ENCODE measurements at places on chromosomes 4 and X. TPM values are rescaled to one million over a fixed set of nuclear protein-coding genes. Genes with fewer than 3 reads are reported as not detected.

CLCN4 gene
- total RNA-seq, result 5.6 TPM

DNA sequence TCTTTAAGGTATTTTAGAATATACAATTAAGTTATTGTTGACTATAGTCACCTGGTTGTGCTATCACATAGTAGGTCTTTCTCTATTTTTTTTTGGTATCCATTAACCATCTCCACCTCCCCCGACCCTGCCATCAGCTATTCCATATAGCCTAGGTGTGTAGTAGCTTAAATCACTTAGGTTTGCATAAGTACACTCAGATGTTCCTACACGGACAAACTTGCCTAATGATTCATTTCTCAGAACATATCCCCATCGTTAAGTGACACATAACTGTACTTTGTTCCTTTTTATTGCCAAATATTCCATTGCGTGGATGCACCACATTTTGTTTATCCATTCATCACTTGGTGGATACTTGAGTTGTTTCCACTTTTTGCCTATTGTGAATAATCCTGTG is 67.9 kb downstream of the SLAIN2 start:
- no peak for DNase-seq
- H3K4me1 ChIP-seq, result no peaks in the 10 kb centered on the region
- peaks cover 8% of the 10 kb centered on the region for H3K36me3 ChIP-seq
- H3K27me3 ChIP-seq, result no peaks in the 10 kb centered on the region

DNA sequence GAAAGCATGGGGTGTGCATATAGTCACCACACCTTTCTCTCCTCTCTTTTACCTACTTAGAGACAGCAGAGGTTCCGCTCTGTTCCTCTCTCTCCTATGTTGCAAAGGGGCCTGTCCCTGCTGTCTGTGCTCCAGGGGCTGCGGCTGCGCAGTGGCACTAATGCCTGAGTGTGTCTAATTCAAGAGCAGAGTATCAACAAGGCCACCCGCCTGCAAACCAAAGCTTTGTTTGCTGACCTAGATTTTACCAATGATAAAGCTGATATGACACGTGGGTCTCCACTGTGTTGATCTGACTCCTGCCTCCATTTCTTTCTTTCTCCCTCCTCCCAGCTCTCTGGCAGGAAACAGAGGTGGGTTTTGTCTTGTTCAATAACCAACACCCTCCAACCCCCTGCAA is 74.9 kb downstream of the NSG1 start:
- H3K27me3 ChIP-seq, result no peaks in the 10 kb centered on the region
- DNase-seq, result no peak
- no peaks in the 10 kb centered on the region for H3K4me1 ChIP-seq
- H3K4me3 ChIP-seq, result no peak overlapping the region

TCEAL7 gene
- 12.2 TPM for total RNA-seq

USP26 gene
- not detected for total RNA-seq

DNA sequence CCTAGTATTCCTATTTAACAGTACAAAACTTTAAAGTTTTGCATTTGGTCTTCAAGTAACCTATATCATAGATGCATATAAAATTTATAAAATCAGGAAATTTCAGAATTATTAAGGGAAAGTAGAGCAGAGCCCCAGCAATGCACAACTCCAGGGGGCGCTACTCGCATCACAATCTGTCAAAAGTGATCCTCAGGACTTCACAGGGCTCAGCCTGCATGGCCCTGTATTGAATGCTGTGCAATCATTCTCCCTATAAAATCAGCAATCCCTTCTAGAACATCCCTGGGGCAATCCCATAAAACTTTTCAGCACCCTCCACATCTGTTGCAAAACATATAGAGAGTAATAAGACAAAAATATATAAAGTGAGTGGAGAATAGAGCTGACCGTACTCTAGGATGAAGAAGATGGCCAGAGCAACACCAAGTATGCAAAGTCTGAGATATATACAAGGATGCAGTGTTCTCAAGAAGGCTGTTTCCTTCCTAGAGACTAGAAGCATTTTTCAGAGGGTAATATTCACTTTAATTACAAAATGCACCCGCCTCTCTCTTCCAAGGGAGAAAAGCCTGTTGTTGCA is 12.5 kb upstream of the PPARGC1A start:
- no peaks in the 10 kb centered on the region for H3K27me3 ChIP-seq
- no peak for DNase-seq
- H3K4me1 ChIP-seq, result no peaks in the 10 kb centered on the region
- no peak overlapping the region for H3K27ac ChIP-seq
- no peaks in the 10 kb centered on the region for H3K36me3 ChIP-seq
- no peak overlapping the region for H3K4me3 ChIP-seq

GRCh38 chr4:158327525-158327924 is 117.2 kb downstream of the TMEM144 start:
- no peak for DNase-seq
- no peaks in the 10 kb centered on the region for H3K27me3 ChIP-seq
- no peaks in the 10 kb centered on the region for H3K4me1 ChIP-seq
- H3K27ac ChIP-seq, result no peak overlapping the region
- no peaks in the 10 kb centered on the region for H3K36me3 ChIP-seq
- H3K4me3 ChIP-seq, result no peak overlapping the region

- H3K27me3 ChIP-seq, result no peaks in the 10 kb centered on the region
- peak overlapping the region; percentile 16 for H3K27ac ChIP-seq
- H3K4me1 ChIP-seq, result peaks cover 9% of the 10 kb centered on the region
- no peaks in the 10 kb centered on the region for H3K36me3 ChIP-seq
Measured at GRCh38 chr4:169659716-169660670, 39.6 kb downstream of the CLCN3 start.

LRCH2 gene
- 5.4 TPM for total RNA-seq

- H3K4me1 ChIP-seq, result no peaks in the 10 kb centered on the region
- H3K27me3 ChIP-seq, result no peaks in the 10 kb centered on the region
- H3K4me3 ChIP-seq, result no peak overlapping the region
- DNase-seq, result no peak
- no peak overlapping the region for H3K27ac ChIP-seq
Measured at GRCh38 chr4:76923619-76924357, 25.8 kb upstream of the SEPTIN11 start.

MAP3K15 gene
- total RNA-seq, result 0.56 TPM

CENPVL2 gene
- total RNA-seq, result not detected

GRCh38 chr4:66294638-66295037 is 624.3 kb upstream of the EPHA5 start:
- no peaks in the 10 kb centered on the region for H3K27me3 ChIP-seq
- no peak overlapping the region for H3K27ac ChIP-seq
- H3K4me1 ChIP-seq, result no peaks in the 10 kb centered on the region
- DNase-seq, result no peak
- no peak overlapping the region for H3K4me3 ChIP-seq

- no peaks in the 10 kb centered on the region for H3K36me3 ChIP-seq
- DNase-seq, result no peak
- no peak overlapping the region for H3K4me3 ChIP-seq
- H3K27me3 ChIP-seq, result no peaks in the 10 kb centered on the region
- peaks cover 41% of the 10 kb centered on the region for H3K4me1 ChIP-seq
- H3K27ac ChIP-seq, result no peak overlapping the region
Measured at GRCh38 chrX:154381271-154381670, 2.2 kb downstream of the EMD start.

GRCh38 chr4:78020677-78021076 is 36.4 kb upstream of the FRAS1 start:
- H3K27ac ChIP-seq, result no peak overlapping the region
- no peak overlapping the region for H3K4me3 ChIP-seq
- H3K36me3 ChIP-seq, result no peaks in the 10 kb centered on the region
- no peaks in the 10 kb centered on the region for H3K4me1 ChIP-seq
- DNase-seq, result no peak

- no peaks in the 10 kb centered on the region for H3K27me3 ChIP-seq
- DNase-seq, result no peak
- peaks cover 6% of the 10 kb centered on the region for H3K4me1 ChIP-seq
- H3K27ac ChIP-seq, result peak overlapping the region; percentile 52
Measured at GRCh38 chr4:184267673-184268583, 50.3 kb upstream of the ENPP6 start.

DNA sequence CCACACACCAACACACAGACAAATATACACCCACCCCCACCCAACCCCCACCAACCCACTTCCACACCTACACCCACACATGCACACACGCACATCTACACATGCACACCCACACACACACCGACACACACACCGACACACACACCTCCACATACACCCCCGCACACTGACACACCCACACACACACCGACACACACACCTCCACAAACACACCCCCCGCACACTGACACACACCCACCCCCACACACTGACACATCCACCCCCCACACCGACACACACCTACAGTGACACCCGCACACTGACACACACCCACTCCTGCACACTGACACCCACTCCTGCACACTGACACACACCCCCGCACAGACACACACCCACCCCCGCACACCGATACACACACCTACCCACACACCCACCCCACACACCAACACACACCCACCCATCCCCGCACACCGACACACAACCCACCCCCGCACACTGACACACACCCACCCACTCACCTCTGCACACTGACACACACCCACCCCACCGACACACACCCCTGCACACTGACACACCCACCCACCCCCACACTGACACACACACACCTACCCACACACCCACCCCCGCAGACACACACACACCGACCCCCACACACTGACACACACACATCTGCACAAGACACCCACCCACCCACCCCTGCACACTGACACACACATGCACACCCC is 31.1 kb downstream of the FGFRL1 start:
- H3K4me1 ChIP-seq, result peaks cover 76% of the 10 kb centered on the region
- DNase-seq, result no peak

TMSB15C gene
- total RNA-seq, result 3.9 TPM

- H3K27me3 ChIP-seq, result peaks cover 15% of the 10 kb centered on the region
- peaks cover 17% of the 10 kb centered on the region for H3K4me1 ChIP-seq
- no peak overlapping the region for H3K27ac ChIP-seq
- DNase-seq, result no peak
Measured at GRCh38 chr4:112515198-112516065, 548 bp downstream of the NEUROG2 start.

ARR3 gene
- not detected for total RNA-seq

GRCh38 chrX:1462596-1463251 is 10.0 kb upstream of the ASMTL start:
- H3K27ac ChIP-seq, result no peak overlapping the region
- no peaks in the 10 kb centered on the region for H3K27me3 ChIP-seq
- no peak overlapping the region for H3K4me3 ChIP-seq
- no peaks in the 10 kb centered on the region for H3K4me1 ChIP-seq

GRCh38 chr4:99885063-99885664 is 9.1 kb downstream of the LAMTOR3 start:
- no peak overlapping the region for H3K27ac ChIP-seq
- peaks cover 13% of the 10 kb centered on the region for H3K36me3 ChIP-seq
- H3K27me3 ChIP-seq, result no peaks in the 10 kb centered on the region
- no peak for DNase-seq
- no peak overlapping the region for H3K4me3 ChIP-seq

GRCh38 chr4:77263247-77263646 is 106.2 kb downstream of the CCNG2 start:
- H3K27ac ChIP-seq, result no peak overlapping the region
- no peaks in the 10 kb centered on the region for H3K36me3 ChIP-seq
- H3K4me1 ChIP-seq, result no peaks in the 10 kb centered on the region

DNA sequence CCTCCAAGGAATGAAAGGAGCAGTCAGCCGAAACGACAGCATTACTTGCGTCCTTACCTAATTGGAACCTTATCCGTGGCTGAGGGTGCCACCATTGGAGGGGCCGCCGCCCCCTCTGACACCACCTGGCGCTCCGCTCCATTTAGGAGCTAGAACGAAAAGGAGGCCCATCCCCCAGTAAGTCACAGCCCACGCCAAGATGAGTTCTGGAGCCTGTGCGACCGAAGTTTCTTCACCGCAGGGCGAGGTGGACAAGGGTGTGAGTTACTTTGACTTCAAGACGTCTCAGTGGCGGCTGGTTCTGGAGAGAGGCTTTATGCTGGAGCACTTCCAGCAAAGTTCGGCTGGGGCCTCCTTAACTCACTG is 729 bp upstream of the IRF2 start:
- peaks cover 24% of the 10 kb centered on the region for H3K4me1 ChIP-seq
- H3K27ac ChIP-seq, result peak overlapping the region; percentile 96
- no peaks in the 10 kb centered on the region for H3K27me3 ChIP-seq
- H3K4me3 ChIP-seq, result peak overlapping the region; percentile 98
- DNase-seq, result peak; percentile 42

DNA sequence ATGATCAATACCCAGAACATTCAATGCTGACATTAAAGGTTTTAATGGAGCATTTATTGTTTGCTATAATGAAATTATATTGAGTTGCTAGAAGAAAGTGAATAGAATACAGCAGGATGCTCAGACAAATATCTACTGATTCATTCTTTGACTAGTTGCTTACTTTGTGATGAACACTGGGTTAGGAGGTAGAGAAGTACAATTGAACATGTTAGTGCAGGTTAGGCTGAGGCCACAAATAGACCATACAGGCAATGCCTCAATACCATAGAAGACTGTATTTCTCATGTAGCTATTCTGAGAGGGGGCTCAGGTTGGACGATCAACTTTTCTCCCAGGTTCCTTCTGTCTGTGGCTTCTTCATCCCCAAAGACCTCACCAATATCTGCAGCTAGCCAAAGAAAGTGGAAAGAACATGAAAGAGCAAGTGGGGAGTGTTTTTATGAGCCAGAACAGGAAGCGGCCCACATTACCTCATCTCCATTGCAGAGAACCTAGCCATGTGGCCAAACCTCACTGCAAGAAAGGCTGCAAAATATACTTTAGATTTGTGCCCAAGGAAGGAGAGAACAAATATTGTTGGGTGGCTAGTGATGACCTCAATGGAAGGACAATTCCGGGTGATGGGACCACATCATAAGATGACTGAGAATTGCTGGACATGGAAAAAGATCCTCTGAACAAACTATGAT is 180.3 kb upstream of the GATB start:
- no peak overlapping the region for H3K27ac ChIP-seq
- no peaks in the 10 kb centered on the region for H3K4me1 ChIP-seq
- no peaks in the 10 kb centered on the region for H3K27me3 ChIP-seq
- no peak for DNase-seq
- H3K4me3 ChIP-seq, result no peak overlapping the region
- H3K36me3 ChIP-seq, result no peaks in the 10 kb centered on the region

CPLX1 gene
- 0.85 TPM for total RNA-seq

- no peaks in the 10 kb centered on the region for H3K27me3 ChIP-seq
- no peaks in the 10 kb centered on the region for H3K4me1 ChIP-seq
- H3K27ac ChIP-seq, result peak overlapping the region; percentile 39
- H3K4me3 ChIP-seq, result no peak overlapping the region
- no peak for DNase-seq
- H3K36me3 ChIP-seq, result no peaks in the 10 kb centered on the region
Measured at GRCh38 chr4:186935901-186936300, 212.2 kb upstream of the FAT1 start.

DNA sequence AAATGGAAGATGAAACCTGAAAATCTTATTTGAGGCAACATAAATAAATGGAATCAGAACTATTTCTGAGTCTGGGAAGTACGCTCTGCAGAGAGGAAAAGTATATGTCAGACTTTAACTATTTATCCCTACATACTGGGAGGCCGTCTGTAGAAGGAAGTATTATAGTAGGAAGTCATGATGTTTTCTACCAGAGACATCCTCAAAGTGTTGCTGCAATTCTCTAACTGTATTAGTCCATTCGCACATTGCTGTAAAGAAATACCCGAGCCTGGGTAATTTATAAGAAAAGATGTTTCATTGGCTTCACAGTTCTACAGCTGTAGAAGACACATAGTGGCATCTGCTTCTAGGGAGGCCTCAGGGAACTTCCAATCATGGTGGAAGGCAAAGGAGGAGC is 88.7 kb upstream of the TBL1X start:
- no peak overlapping the region for H3K4me3 ChIP-seq
- no peaks in the 10 kb centered on the region for H3K4me1 ChIP-seq
- H3K36me3 ChIP-seq, result no peaks in the 10 kb centered on the region
